ENCODE measurements at places on chromosomes 2 and 18. TPM values are rescaled to one million over a fixed set of nuclear protein-coding genes. Genes with fewer than 3 reads are reported as not detected.

- H3K4me3 ChIP-seq, result no peak overlapping the region
- H3K36me3 ChIP-seq, result no peaks in the 10 kb centered on the region
- H3K4me1 ChIP-seq, result peaks cover 10% of the 10 kb centered on the region
- no peaks in the 10 kb centered on the region for H3K27me3 ChIP-seq
These were observed 3.2 kb upstream of the FAM98A start for GRCh38 chr2:33602201-33602830.

GRCh38 chr18:8844721-8845148 is 139.4 kb downstream of the MTCL1 start:
- H3K4me1 ChIP-seq, result peaks cover 13% of the 10 kb centered on the region
- peak overlapping the region; percentile 76 for H3K27ac ChIP-seq
- H3K4me3 ChIP-seq, result no peak overlapping the region
- DNase-seq, result peak; percentile 77
- no peaks in the 10 kb centered on the region for H3K27me3 ChIP-seq

- DNase-seq, result no peak
- no peaks in the 10 kb centered on the region for H3K36me3 ChIP-seq
- no peaks in the 10 kb centered on the region for H3K27me3 ChIP-seq
- no peaks in the 10 kb centered on the region for H3K4me1 ChIP-seq
- no peak overlapping the region for H3K4me3 ChIP-seq
- H3K27ac ChIP-seq, result no peak overlapping the region
These were observed 263.4 kb downstream of the SH3BP4 start for GRCh38 chr2:235215248-235215647.

DNA sequence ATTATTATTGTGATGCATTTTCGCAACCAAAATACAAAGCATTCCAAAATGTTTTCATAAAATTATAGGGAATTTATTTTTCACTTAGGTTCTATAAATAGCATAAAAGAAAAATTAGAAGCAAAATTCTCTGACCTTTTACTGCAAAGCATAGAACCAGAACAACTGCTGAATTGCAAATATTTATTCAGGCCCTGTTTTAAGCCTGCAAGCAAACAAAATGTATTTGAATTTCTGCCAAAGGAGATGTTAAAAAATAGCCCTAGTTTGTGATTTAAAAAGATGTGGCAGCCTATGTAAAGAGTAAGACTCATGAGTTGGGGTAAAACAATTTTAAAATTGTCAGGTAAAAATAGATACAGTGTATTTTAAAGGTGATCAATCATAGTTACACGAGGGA is 138.1 kb downstream of the KCNJ3 start:
- H3K36me3 ChIP-seq, result no peaks in the 10 kb centered on the region
- no peaks in the 10 kb centered on the region for H3K4me1 ChIP-seq
- no peak overlapping the region for H3K4me3 ChIP-seq
- H3K27ac ChIP-seq, result no peak overlapping the region
- H3K27me3 ChIP-seq, result no peaks in the 10 kb centered on the region
- no peak for DNase-seq

DNA sequence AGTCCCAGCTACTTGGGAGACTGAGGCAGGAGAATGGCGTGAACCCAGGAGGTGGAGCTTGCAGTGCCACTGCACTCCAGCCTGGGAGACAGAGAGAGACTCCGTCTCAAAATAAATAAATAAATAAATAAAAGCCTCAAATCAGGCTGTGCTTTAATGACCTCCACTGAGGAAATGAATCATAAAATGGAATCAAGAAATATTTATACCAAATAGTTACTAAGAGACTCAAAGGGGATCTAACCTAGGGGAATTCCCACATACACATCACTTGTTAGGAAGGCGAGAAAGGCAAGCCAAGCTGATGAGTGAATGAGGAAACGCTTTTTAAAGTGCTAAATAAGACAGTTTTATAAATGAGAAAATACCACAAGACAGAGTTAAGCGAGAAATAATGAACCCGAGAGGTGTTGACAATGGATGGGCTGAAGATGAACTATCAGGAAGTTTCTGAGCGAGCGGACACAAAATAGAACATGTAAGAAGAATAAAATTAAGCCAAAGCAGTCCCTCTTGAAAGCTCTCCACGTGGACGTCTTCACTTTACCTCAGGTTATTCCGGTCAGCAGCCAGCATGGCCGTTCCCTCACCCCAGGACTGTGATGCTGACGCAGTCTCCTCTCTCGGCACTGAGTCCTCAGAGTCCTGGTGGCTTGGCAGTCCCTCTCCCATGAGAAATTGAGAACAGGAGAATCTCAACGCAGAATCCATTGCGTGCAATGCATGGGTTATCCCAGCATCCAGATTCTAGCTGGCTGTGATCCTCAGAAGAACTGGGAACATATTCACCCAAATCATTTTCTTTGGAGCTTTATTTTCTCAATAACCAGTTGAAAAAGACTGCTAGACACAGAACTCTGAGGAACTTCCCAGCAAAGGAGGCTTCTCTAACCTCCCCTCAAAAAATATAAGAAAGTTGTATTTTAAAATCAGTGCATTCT is 22.3 kb downstream of the PXDN start:
- H3K4me1 ChIP-seq, result peaks cover 61% of the 10 kb centered on the region
- peaks cover 3% of the 10 kb centered on the region for H3K36me3 ChIP-seq
- peak overlapping the region; percentile 99 for H3K27ac ChIP-seq

- no peaks in the 10 kb centered on the region for H3K36me3 ChIP-seq
- DNase-seq, result no peak
- no peak overlapping the region for H3K27ac ChIP-seq
- peaks cover 11% of the 10 kb centered on the region for H3K4me1 ChIP-seq
- no peak overlapping the region for H3K4me3 ChIP-seq
These were observed 19.7 kb downstream of the CROCC2 start for GRCh38 chr2:240925568-240926515.

GRCh38 chr18:22688877-22689496 is 244.1 kb upstream of the RBBP8 start:
- H3K36me3 ChIP-seq, result no peaks in the 10 kb centered on the region
- H3K27ac ChIP-seq, result no peak overlapping the region
- no peak overlapping the region for H3K4me3 ChIP-seq
- DNase-seq, result no peak
- peaks cover 24% of the 10 kb centered on the region for H3K4me1 ChIP-seq

- H3K4me1 ChIP-seq, result peaks cover 75% of the 10 kb centered on the region
- no peaks in the 10 kb centered on the region for H3K27me3 ChIP-seq
- H3K27ac ChIP-seq, result no peak overlapping the region
- H3K36me3 ChIP-seq, result no peaks in the 10 kb centered on the region
- H3K4me3 ChIP-seq, result no peak overlapping the region
- DNase-seq, result no peak
These were observed 119.8 kb downstream of the PLB1 start for GRCh38 chr2:28615706-28616105.

- H3K27ac ChIP-seq, result no peak overlapping the region
- H3K4me3 ChIP-seq, result no peak overlapping the region
- no peaks in the 10 kb centered on the region for H3K27me3 ChIP-seq
- H3K4me1 ChIP-seq, result peaks cover 10% of the 10 kb centered on the region
- DNase-seq, result no peak
These were observed 274.8 kb downstream of the AGAP1 start for GRCh38 chr2:235768606-235769005.

- no peak for DNase-seq
- peaks cover 27% of the 10 kb centered on the region for H3K4me1 ChIP-seq
- no peaks in the 10 kb centered on the region for H3K36me3 ChIP-seq
- H3K27me3 ChIP-seq, result no peaks in the 10 kb centered on the region
These were observed 235.7 kb upstream of the SIX2 start for GRCh38 chr2:45244928-45245327.

DNA sequence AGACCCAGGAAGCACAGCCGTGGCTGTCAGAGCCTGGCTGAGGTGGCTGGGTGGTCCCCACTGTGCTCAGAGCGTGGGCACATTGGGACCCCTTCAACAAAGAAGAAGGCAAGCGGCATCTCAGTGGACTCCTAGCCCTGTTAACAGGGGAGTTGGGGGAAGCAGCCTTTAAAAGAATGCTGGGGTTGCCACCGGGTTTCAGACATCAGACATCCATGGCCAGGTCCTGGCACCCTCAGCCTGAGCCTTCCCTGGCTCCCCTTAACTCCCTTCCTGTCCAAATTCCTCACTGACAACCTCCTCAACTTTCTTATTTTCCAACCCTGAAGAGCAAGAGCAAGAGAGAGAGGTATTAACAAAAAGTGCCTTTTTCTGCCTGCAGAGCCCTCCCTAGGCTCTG is 24.8 kb upstream of the GNAL start:
- no peaks in the 10 kb centered on the region for H3K4me1 ChIP-seq
- no peak overlapping the region for H3K4me3 ChIP-seq
- no peaks in the 10 kb centered on the region for H3K36me3 ChIP-seq
- peaks cover 98% of the 10 kb centered on the region for H3K27me3 ChIP-seq
- no peak for DNase-seq

GRCh38 chr18:59810735-59811520 is 88.9 kb upstream of the PMAIP1 start:
- no peak overlapping the region for H3K4me3 ChIP-seq
- H3K36me3 ChIP-seq, result no peaks in the 10 kb centered on the region
- H3K27ac ChIP-seq, result no peak overlapping the region
- DNase-seq, result no peak

DNA sequence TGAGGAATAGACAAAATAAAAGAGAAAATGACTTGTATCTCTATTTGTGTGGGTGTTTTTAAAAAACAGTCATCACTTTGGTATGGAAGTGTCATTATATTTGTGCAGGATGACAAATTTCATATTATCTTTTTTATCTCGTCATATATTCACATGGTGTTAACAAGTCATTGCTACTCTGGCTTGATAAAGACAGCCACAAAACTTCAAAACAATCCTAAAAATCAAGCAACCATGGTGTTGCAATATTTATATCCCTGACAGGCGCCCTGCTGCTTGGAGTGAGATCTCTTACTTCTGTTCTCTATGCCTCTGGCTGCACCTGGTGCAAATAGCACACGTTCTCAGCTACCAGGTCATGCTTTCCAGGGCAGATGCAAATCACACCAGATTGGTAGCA is 278.0 kb upstream of the EPHA4 start:
- no peak overlapping the region for H3K27ac ChIP-seq
- no peaks in the 10 kb centered on the region for H3K4me1 ChIP-seq
- peak; percentile 17 for DNase-seq
- H3K4me3 ChIP-seq, result no peak overlapping the region

- no peak overlapping the region for H3K27ac ChIP-seq
- peaks cover 4% of the 10 kb centered on the region for H3K4me1 ChIP-seq
- no peaks in the 10 kb centered on the region for H3K27me3 ChIP-seq
- no peaks in the 10 kb centered on the region for H3K36me3 ChIP-seq
- no peak for DNase-seq
These were observed 307.5 kb downstream of the TCF4 start for GRCh38 chr18:55280503-55280902.

The CXCR1 gene
- not detected for total RNA-seq

The HOXD3 gene
- 3.0 TPM for total RNA-seq

The ADCY3 gene
- 70.3 TPM for total RNA-seq

The PCARE gene
- not detected for total RNA-seq
